Activated CD4-positive, alpha-beta T cell treated with anti-CD3 and anti-CD28 coated beads, Interleukin-2, amount 50 U/mL, for 4 hours (primary cell): ENCODE measurements at places on chromosomes 5 and 9.

DNA sequence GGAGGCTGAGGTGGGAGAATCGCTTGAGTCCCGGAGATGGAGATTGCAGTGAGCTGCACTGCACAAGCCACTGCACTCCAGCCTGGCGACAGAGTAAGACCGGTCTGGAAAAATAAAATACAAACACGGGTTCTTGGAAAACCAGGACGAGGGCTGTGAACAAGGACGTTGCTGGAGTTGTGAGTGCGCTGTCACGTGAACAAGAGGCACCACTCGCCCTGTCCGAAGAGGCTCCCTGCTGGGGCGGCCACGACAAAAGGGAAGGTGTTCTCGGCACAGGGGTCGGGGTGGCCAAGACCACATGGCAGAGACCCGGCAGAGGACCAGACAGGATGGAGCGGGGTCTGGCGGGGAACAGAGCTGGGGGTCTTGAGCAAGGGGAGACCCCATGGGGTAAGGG is 30.6 kb upstream of the UBAC1 start:
- DNase-seq = no peak

DNA sequence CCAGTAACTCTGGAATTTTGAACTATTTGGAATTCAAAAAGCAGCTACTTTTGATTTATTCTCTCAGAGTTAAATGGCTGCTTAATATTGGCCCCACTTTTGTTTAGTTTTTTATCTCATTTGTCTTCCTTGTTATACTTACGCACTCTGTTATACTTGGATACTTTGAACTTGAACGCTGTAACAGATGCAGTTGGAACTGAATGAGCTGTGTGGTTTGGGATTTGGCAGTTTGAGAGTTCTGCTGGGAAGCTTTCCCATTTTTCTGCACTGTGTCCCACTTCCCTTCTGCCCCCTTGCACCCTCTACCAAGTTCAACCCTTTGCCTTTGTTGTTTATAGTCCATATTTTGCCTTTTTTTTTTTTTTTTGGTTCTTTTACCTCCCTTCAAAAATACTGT is 3.8 kb downstream of the RHOBTB3 start:
- no peak for DNase-seq

DNA sequence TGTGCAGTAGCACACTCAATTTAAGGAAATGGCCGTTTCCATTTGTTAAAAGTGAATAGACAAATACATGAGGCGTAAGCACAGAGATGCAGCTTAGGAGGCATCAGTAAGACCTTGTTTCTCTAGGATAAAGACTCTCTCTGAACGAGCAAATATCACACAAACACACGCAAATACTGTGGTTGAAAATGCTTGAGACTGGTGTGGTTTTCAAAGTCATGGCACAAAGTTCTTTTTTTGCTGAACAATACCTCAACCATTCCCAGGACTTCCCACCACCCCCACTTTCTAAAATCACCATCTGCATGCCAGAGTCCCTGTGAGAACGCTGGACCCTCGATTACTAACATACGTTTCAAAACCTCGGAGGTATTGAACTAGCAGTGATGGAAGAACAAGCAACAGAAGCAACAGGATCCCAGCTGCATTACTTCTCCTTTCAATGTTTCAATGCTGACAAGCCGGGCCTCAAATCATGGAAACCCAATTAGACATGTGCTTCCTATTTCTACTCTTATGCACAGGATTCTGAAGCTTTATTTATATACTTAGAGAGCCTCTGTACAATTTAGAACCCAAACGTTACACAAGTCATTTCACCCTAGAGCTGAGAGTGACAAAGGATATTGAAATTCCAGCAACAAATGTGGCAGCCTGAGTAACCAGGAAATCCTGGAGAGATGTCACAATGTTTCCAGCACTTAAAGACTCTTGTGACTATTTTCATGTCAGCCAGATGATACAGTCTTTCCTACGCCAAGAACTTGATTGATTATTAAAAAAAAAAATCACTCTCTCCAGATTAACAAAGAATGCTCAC is 63.9 kb downstream of the CDC14B start:
- DNase-seq = no peak

DNA sequence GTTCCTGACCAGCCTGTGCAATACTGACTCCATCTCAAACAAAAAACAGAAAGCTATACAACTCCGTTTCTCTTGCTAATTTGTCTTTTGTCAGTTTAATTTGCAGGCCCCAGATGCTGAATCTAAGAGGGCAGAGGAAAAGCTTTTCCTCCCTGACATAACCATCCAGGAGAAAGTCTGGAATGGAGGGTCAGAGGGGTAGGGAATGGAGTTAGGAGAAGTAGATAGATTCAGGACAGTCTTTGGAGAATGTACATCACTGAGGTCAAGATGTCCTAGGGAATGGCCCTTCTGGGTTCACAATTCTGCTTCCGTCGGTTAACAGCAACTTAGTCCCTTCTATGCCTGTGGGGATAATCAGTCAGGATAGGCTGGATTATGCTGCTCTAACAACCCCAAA is 6.6 kb upstream of the SQSTM1 start:
- no peak for DNase-seq

GRCh38 chr5:169631360-169631759 is 5.7 kb upstream of the DOCK2 start:
- DNase-seq = no peak

DNA sequence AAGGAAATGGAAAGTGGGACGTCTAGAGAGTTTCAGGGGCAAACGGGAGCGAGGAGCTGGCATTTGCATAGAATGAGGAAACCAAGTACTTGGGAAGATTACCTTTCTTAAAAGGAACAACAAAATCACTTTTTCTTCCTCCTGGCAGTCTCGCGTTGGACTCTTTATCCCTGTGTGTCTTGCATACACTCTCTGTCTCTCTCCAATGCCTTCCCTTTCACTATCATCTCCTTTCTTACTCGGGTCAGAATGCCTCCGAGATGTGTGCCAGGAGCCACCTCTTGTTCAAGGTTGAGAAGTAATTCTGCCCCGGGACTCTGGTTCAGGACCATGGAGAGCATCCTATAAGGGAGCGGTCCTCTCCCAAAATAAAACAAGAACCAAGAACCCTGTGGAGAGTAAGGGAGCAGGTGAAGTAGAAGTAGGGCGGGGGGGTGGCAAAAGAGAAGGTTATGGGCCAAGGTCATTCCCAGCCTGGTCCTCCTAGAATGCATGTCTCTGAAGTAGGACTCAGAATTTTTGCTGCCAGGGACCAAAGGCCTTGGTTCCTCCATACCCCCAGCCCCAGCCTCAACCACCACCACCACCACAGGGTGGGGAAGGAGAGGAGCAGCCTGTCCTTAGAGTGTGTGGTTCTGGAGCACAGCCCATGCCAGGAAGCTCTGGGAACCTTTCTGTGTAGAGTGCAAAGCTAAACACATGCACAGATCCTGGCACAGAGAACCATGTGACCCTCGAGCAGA is 72.1 kb upstream of the ARAP3 start:
- DNase-seq = no peak

DNA sequence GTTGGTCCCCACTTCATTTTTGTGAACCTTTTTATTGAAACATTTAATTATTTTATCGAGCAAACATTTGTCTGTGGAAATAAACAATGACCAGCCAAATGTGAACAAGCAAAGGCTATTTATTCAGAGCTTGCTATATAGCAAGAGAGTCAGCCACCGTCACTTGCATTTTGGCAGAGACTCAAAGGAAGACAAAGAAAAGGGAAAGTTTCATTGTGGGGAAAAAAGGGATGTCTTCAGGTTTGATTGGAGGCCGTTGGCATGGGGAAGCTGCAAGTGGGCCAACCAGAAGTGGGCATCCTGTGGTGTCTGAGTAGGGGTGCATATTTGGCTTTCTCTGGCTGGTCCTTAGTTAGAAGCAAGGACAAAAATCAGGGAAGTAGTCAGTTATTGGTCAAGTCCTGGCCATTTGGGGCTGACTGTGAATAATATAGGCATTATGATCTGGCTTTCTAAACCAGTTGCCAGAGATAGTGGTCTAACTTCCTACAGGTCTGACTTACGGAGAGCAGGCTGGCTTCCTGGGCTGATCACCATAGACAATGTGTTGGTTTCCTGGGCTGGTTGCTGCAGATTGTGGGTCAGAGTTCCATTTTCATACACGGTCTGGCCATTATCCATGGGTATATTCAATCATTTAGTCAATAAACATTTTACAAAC is 16.6 kb downstream of the ENC1 start:
- DNase-seq = no peak

- DNase-seq = no peak
These were observed 58.1 kb upstream of the TAF11L2 start for GRCh38 chr5:17439956-17440355.

DNA sequence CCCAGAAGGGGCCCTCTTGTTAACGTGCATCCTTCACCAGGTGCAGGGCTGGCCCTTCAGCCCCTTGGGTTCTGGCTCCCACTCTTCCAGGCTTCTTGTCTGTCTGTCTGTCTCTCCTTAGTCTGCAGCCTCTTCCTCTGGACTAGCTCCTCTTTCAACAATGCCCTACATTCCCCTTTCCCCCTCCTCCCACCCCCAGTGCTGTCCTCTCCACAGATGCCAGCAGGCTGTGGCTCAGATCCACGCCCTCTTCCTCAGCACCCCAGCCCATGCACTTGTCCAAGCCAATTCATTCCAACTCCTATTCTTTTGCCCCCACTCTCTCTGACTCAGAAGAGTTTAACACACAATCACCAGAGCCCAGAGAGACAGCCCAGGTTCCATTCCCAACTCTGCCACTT is 45.2 kb upstream of the ALDH1B1 start:
- no peak for DNase-seq

DNA sequence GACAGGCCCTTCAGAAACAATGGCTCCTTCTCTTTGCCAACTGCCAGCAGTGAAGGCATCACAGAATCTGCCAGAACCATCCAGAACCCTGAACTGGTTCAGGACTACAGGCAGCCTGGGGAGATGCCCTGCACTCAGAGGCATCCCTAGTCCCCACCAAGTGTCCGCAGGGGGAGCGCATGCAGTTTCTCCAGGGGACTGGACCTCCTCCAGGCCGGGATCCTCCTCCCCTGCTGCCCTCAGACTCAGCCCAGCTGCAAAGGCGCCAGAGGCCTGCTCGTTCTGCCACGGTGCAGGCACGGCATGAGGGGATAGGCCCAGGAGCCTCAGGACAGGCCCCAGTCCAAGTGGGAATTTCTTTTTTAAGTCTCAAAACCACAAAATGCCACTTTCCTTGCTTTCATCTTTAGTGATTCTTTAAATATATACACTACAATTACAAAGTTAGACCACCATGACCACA is 72.0 kb downstream of the SEMA4D start:
- no peak for DNase-seq

- DNase-seq = no peak
These were observed 446.0 kb upstream of the MPDZ start for GRCh38 chr9:13725516-13725915.

DNA sequence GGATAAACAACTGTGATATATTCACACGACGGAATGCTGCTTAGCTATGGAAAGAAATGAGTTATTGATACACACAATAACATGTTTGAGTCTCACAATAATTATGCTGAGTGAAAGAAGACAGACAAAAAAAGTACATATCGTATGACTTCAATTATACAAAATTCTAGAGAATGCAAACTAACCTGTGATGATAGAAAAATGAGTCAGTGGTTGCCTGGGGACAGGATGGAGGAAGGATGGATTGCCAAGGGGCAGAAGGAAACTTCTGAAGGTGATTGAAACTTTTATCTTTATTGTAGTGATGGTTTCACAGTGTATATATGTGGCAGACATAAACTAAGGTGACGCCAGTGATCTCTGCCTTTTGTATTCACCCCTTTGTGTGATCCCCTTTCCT is 7.5 kb upstream of the CARTPT start:
- no peak for DNase-seq

DNA sequence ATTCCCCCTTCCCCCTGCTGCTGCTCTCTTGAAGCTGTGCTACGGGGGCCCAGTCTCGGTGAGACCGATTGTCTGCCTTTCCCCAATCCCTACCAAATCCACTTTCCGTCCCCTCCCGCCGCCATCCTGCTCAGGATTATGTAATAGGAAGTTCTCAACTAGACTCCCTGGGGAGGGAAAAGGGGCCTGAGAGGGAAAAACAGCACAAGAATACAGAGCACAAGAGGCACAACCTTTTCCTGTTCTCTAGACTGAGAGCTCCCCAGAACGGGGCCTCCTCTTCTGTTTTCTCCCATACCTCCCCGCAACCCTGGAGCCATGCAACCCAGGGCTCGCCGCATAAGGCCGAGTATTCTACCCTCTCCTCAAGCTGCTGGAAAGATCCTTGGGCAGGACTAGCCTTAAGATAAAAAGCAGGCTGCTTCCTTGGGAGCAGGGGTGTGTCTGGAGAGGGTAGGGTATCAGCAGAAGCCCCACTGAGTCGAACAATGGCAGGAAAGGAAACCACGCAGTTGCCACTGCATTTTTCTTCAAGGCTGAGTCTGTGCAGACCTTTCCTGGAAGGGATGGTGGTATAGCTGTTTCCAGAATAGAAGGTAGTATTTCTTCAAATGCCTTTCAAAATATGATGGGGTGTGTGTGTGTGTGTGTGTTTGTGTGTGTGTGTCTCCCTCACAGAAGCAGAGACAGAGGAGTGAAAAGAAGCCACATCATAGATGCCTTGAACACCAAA is 12.9 kb downstream of the MYORG start:
- DNase-seq = no peak

- no peak for DNase-seq
These were observed 507.8 kb upstream of the MPDZ start for GRCh38 chr9:13787234-13787833.

DNA sequence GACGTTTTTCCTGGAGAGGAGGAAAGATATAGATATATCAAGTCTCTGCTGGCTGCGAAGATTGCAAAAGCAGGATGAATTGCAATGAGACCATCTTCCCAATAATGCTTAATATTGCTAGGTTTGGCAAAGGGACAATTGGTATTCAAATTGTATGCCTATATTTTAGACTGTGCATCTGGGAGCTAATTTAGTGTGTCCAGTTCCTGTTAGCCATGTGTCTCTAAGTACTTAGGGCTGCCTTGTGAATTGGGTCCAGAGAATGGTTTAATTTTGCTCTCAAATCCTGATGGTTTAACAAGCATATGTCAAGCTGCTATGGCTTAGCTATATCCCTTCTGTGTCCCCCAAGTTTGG is 97.6 kb upstream of the ZNF366 start:
- DNase-seq = no peak

DNA sequence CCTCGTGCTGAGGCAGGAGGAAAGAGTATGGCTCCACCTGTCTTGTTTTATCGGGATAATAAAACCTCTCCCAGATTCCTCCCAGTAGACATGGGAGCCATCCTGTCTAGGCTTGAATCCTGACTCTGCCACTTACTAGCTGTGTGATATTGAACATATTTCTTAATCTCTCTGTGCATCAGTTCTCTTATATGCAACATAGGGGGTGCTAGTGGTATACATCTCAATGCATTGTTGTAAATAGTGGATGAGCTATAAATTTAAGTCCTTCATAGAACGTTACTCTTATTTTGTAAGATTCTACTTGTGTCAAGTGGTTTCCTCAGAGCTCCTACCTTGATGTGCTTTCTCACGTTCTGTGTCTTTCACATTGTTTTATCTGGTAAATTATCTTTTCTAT is 417.7 kb upstream of the POU5F2 start:
- DNase-seq = no peak

DNA sequence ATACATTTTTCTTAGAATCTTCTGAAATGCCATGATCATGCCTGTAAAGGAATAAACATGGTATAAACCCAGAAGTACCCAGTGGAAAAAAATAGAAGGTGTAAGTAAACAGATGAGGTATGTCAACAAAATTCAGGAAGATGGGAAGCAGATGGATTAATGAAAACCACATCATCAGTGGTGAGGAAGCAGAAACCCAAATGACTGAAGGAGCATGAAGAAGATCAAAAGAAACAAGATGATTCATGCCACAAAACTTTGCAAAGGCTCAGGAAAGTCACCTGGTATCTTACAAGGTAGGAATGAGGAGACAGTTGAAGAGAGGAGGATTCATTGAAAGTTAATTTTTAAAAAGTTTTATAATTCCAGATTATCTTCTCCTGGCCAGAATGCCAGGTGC is 132.8 kb upstream of the PAPPA start:
- no peak for DNase-seq

GRCh38 chr9:130499804-130500263 is 55.1 kb downstream of the ASS1 start:
- no peak for DNase-seq
